ENCODE measurements at places on chromosomes 3 and 15. TPM values are rescaled to one million over a fixed set of nuclear protein-coding genes. Genes with fewer than 3 reads are reported as not detected.

IL5RA gene
- 1.1 TPM for total RNA-seq

PLA2G4D gene
- not detected for total RNA-seq

CSPG5 gene
- 0.16 TPM for total RNA-seq

GXYLT2 gene
- total RNA-seq = 3.8 TPM

STX19 gene
- total RNA-seq = not detected

ROPN1 gene
- 0.54 TPM for total RNA-seq
